T-helper 17 cell (primary cell): ENCODE measurements at places on chromosomes 5 and 9.
A peak's percentile ranks its signal among the peaks of the same experiment; 100 is the strongest.

DNA sequence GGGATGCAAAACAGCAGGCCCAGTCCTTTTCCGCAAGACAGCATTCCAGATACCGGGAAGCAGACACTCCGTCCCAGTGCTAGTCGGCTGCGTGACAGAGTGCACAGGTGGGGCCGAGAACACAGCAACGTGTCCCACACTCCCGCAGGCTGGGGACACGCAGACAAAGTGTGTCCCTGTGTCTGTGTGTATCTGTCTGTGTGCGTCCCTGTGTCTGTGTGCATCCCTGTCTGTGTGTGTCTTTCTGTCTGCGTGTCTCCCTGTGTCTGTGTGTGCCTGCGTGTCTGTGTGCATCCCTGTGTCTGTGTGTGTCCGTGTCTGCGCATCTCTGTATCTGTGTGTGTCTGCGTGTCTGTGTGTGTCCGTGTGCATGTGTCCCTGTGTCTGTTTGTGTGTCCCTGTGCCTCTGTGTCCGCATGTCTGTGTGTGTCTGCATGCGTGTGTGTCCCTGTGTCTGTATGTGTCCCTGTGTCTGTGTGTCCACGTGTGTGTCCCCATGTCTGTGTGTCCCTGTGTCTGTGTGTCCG lies 137.0 kb downstream of the MRPL36 start:
- peaks cover 17% of the 10 kb centered on the region for H3K36me3 ChIP-seq
- H3K4me1 ChIP-seq, result peaks cover 21% of the 10 kb centered on the region
- no peak overlapping the region for H3K4me3 ChIP-seq
- DNase-seq, result no peak

DNA sequence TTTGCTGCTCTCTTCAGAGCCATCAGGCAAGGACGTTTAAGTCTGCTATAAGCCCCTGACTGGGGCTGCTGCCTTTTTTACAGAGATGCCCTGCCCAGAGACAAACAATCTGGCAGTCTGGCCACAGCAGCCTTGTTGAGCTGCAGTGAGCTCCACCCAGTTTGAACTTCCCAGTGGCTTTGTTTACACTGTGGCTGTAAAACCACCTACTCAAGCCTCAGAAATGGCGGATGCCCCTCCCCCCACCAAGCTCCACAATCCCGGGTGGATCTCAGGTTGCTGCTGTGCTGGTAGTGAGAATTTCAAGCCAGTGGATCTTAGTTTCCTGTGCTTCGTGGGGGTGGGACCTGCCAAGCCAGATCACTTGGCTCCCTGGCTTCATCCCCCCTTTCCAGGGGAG lies 59.7 kb upstream of the SNCAIP start:
- no peak overlapping the region for H3K4me3 ChIP-seq
- H3K27ac ChIP-seq, result no peak overlapping the region
- H3K4me1 ChIP-seq, result no peaks in the 10 kb centered on the region

- H3K36me3 ChIP-seq, result no peaks in the 10 kb centered on the region
- H3K27me3 ChIP-seq, result peaks cover 13% of the 10 kb centered on the region
- H3K4me1 ChIP-seq, result no peaks in the 10 kb centered on the region
- no peak overlapping the region for H3K4me3 ChIP-seq
- H3K27ac ChIP-seq, result no peak overlapping the region
- no peak for DNase-seq
Observed at GRCh38 chr9:94995048-94995693, 268.7 kb downstream of the AOPEP start.

DNA sequence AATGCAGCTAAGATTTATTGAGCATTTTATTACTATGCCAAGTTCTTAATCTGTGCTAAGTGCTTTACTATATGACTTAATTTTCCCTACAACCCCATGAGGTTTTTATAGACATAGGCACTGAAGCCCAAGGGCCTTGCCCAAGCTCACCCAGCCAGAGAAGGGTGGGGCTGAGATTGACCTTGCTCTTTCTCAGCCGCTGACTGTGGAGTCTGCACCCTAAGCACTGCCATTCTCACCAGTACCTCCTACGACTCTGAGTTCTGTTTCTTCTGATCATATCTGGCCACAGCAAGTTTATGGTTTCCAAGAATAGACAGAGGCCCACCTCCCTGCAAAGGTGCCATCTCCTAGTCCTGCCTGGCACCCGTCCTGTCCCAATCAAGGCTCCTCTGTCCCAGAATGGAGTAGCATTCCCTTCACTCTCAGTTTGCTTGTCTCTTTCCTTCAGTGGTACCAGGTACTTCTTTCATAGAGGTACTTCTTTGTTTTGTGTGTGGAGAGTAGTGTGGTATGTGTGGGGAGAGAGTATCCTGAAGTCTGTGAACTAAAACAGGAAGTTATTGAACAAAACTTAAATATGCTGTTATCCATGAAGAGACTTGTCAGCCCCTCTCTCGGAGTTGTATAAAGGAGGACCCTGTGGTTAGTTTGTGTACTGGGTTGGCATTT lies 42.6 kb downstream of the CSF1R start:
- no peak for DNase-seq
- H3K4me1 ChIP-seq, result peaks cover 12% of the 10 kb centered on the region
- peaks cover 11% of the 10 kb centered on the region for H3K36me3 ChIP-seq
- H3K4me3 ChIP-seq, result no peak overlapping the region

DNA sequence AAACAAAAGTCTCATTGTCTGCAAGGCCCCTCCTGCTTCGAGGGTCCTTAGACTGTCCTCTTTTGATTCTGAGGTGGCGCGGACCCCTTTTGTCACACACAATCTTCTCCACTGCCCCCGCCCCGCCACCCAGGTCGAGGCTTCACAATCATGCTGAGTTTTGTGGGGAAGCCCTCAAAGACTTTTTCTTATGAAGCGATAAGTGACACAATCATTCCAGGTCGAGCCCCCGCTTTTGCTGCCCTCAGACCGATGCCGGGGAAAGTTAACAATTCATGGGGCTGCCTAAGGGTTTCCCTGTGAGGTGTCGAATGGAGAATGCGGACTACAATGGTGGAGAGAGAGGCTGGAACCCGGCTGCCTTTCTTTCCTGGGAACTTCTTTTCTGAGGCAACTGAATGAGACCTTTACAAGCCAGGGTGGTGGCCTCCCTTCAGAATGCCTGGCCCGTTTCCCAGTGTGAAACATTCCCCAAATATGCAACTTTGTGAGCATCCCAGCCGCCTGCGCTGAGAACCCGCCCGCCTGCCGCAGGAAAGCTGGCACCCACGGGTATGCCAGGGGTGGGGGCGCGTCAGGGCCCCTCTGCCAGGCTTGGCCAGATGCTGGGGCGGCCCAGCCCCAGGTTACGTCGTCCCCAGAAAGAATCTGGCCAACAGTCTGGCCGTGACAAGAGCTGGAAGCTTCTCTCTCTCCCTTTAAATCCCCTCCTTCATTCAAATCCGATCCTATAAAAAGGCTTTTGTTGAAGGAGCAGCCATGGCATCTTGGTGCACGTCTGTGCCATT lies 71.9 kb downstream of the MAP1B start:
- no peak for DNase-seq
- no peak overlapping the region for H3K27ac ChIP-seq
- H3K36me3 ChIP-seq, result peaks cover 4% of the 10 kb centered on the region

GRCh38 chr5:19655627-19656026 lies 332.4 kb downstream of the CDH18 start:
- H3K4me1 ChIP-seq, result no peaks in the 10 kb centered on the region
- DNase-seq, result no peak
- H3K27ac ChIP-seq, result no peak overlapping the region
- H3K27me3 ChIP-seq, result no peaks in the 10 kb centered on the region
- H3K36me3 ChIP-seq, result no peaks in the 10 kb centered on the region

DNA sequence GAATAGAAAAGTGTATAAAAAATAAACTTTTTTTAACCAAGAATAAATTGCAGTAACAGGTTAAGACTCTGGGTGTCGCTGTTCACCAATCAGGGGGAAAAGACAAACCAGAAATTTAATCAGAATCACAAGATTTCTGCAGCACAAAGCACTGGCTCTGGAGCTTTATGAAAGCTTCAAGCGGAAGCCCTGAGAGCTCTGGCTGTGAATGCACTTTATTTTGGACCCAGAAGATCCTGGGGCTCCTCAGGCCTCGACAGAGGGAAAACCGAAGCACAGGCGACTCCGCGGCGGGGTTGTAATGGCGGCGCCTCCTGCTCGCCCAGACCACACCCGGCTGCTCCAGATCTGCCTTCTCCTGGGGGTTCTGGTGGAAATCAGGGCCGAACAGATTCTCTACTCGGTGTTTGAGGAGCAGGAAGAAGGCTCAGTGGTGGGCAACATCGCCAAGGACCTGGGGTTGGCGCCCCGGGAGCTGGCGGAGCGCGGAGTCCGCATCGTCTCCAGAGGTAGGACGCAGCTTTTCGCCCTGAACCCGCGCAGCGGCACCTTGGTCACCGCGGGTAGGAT lies at the start of gene PCDHGA4:
PCDHGA4 (plus strand) TSS at position 122 of the 570 bp plus-strand sequence; CDS start at position 209, 87 bp downstream.
- peaks cover 2% of the 10 kb centered on the region for H3K36me3 ChIP-seq
- peak within 1 kb of the TSS; percentile 7 for H3K4me3 ChIP-seq
- H3K27ac ChIP-seq, result no peak within 1 kb of the TSS
- DNase-seq, result no peak
- H3K27me3 ChIP-seq, result peaks cover 40% of the 10 kb centered on the region

DNA sequence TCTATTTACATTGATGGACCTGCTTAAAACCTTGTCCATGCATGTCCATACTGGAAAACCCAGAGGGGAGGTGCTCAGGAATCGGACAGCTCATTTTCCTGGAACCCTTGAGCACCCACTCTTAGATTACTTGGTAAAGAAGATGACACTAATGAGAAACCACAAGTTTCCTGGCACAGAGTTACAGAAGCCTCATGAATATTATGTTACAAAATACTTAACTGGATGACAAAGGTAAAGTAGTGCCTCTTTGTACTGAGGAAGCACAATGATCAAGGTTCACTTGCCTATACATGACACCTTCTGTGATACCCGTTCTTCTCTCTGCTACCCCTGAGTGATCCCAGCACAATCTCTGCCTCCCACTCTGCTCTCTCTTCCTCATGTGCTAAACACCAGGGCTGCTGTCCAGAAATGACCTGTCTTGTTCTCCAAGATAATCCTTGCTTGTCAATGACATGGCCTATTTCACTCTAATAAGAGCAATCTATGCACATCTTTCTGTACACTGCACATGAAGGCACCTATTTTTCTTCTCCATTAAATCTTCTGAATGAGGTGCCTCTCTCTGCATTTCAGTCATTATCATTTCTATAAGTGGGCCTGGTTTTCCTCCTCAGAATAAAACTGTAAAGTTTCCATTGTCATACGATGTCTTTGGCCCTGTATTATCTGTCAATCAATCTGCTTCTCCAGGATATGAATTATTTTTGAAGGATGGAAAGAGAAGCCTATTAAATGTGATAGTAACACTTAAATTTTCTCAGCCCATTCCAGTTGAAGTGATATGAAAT lies 684.0 kb upstream of the ACO1 start:
- H3K36me3 ChIP-seq, result no peaks in the 10 kb centered on the region
- H3K4me3 ChIP-seq, result no peak overlapping the region
- H3K27me3 ChIP-seq, result no peaks in the 10 kb centered on the region
- DNase-seq, result no peak
- no peaks in the 10 kb centered on the region for H3K4me1 ChIP-seq

DNA sequence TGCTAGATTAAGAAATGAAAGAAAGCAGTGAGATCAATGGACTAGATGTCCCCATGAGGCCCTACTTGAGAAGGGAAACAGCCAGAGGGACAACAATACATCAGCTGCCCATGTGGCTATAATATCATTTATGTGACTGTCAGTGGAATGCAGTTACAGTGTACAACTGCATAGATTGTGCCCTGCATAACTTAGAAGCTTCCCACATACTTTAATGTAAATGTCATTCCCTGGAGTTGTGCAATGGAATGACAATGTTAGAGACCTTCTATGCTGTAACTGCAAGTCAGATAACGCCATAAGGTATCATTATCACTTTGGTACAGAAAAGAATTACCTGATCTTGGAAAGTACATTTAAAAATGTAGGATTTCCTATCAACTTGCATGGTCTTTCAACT lies 67.4 kb downstream of the FBN2 start:
- DNase-seq, result no peak
- no peaks in the 10 kb centered on the region for H3K4me1 ChIP-seq
- no peaks in the 10 kb centered on the region for H3K36me3 ChIP-seq
- no peak overlapping the region for H3K27ac ChIP-seq
- H3K4me3 ChIP-seq, result no peak overlapping the region
- no peaks in the 10 kb centered on the region for H3K27me3 ChIP-seq

DNA sequence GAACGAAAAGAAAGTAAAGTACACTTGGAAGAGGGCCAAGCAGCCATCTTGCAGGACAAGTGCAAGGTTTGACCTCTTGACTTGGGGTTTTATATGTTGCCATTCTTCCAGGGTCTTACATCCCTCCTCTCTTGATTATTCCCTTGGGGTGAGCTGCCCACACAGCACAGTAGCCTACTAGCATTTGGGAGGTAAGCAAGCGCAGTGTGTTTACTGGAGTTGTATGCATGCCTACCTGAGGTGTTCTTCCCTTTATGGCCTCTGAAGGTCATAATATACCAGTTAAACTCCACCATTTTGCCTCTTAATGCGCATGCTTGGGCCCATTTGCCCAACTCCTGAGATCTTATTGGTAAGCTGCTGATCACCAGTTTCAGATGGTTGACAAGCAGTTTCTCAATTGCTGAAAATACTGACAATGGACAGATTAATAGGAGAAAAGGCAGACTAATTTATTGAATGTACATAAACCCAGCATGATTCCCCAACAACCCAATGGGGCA lies 173.8 kb upstream of the SLC30A5 start:
- H3K4me3 ChIP-seq, result no peak overlapping the region
- no peak overlapping the region for H3K27ac ChIP-seq
- peaks cover 16% of the 10 kb centered on the region for H3K27me3 ChIP-seq
- no peaks in the 10 kb centered on the region for H3K4me1 ChIP-seq
- no peak for DNase-seq

DNA sequence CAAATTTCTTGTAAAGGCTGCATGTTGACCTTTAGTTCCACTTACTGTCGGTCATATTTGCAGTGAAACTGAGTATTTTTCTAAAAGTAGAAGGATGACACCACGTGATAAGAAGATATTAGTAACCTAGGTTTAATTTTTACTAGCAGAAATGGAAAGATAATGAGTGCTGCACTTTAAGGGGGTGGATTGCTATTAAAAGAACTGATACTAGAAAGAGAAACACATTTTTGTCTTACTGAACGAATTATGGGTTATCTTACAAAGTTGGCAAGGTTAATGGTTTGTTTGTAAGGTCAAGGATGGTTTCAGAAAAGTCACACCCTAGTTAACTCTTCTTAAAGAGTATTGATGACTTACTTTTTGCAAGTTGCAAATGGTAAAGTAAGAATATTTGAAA lies 2.4 kb downstream of the MACIR start:
- peaks cover 17% of the 10 kb centered on the region for H3K4me1 ChIP-seq
- no peak overlapping the region for H3K27ac ChIP-seq
- peaks cover 5% of the 10 kb centered on the region for H3K27me3 ChIP-seq
- H3K36me3 ChIP-seq, result no peaks in the 10 kb centered on the region

GRCh38 chr9:19720377-19720776 lies 68.5 kb downstream of the SLC24A2 start:
- H3K36me3 ChIP-seq, result no peaks in the 10 kb centered on the region
- H3K27me3 ChIP-seq, result no peaks in the 10 kb centered on the region
- H3K27ac ChIP-seq, result no peak overlapping the region

DNA sequence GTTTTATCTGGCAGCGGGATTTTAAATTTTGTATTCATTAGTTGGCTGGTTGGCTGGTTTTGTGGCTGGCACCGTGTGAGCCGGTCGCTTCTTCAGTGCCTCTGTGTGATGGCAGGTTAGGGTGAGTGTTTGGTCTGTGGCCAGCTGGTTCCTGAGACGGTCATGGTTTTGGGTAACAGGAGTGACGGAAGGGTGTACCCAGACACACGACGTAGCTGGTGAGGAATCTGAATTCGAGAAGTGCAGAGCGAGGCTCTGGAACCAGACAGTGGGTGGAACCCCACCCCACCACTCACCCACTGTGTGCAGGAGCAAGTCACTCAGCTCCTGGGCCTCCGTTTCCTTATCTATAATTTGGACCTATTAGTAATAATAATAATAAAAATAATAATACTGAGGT lies 2.7 kb downstream of the BTNL9 start:
- H3K27me3 ChIP-seq, result peaks cover 52% of the 10 kb centered on the region
- no peak overlapping the region for H3K27ac ChIP-seq
- no peak overlapping the region for H3K4me3 ChIP-seq
- H3K36me3 ChIP-seq, result peaks cover 3% of the 10 kb centered on the region
